Large intestine (tissue), 12 donors: ENCODE measurements at places on chromosomes 11 and 22. TPM values are rescaled to one million over a fixed set of nuclear protein-coding genes. Genes with fewer than 3 reads are reported as not detected.

- DNase-seq, result no peak
Measured at GRCh38 chr22:39294571-39295468, 24.6 kb downstream of the RPL3 start.

GRCh38 chr22:22953791-22954190, 66.2 kb downstream of the IGLL5 start:
- DNase-seq, result no peak

GRCh38 chr22:25770333-25770732, 28.3 kb downstream of the MYO18B start:
- DNase-seq, result no peak

- DNase-seq, result no peak
Measured at GRCh38 chr11:104690241-104690640, 208.0 kb downstream of the CASP12 start.

POU2AF2 gene
- 0.49 TPM for polyA plus RNA-seq

BANF1 gene
- 120 TPM for polyA plus RNA-seq

- DNase-seq, result peak; percentile 84
Measured at GRCh38 chr22:40877488-40877887, 15.6 kb upstream of the DNAJB7 start.

DNA sequence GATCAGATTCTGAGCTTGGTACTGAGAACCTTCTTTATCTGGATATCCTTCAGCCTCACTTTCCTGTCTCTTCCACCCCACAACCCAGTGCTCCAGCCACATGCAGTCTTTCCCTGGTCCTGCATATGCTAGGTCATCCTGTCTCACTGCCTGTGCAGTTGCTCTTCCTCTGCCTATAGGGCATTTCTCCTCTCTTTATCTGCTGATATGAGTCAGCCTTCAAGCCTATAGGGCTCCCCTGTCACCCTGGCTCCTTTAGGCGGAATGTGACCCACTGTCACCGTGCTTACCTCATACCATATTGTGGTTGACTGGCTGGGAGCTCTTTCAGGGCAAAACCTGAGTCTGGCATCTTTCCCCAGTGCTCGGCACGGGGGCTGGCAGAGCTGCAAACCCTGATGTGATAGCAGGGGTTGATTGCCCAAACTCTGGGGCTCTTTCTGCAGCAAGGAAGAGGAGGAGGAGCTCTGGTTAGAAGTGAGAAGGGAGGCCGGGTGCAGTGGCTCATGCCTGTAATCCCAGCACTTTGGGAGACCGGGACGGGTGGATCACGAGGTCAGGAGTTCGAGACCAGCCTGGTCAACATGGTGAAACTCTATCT, 26.3 kb downstream of the MEI1 start:
- no peak for DNase-seq

- DNase-seq, result no peak
Measured at GRCh38 chr11:8283100-8283464, 19.4 kb upstream of the LMO1 start.

DNA sequence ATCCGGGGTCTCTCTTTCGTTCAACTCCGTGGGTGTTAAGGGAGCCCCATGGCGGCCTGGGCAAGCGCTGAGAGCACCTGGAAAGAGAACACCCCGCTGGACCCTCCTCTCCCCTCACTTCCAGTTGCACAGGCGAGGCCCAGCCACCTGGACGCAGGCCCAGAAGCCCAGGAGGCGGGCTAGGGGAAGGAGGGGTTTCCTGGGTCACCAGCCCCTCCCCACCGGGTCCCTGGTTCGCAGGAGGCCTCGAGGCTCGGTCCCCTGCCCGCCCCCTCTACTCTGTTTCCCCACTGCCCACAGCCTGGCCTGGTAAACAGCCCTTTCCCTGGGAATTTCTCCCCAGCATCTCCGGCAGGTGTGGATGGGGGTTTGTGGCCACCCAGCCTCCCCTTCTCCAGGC, 8.5 kb upstream of the NFAM1 start:
- no peak for DNase-seq

GRCh38 chr11:120137611-120138521, at the start of gene TRIM29:
Gene TRIM29 (minus strand): TSS chr11:120138113. CDS start chr11:120138031, 82 bp downstream.
- peak; percentile 48 for DNase-seq
